ENCODE measurements at places on chromosomes 6 and 20.
A peak's percentile ranks its signal among the peaks of the same experiment; 100 is the strongest.

GRCh38 chr20:63239431-63239830, 3.7 kb downstream of the BIRC7 start:
- no peak for DNase-seq

- DNase-seq = no peak
Observed at GRCh38 chr6:48542191-48542590, 431.2 kb upstream of the PTCHD4 start.

GRCh38 chr6:32140420-32141046, 10.4 kb upstream of the FKBPL start:
- DNase-seq = no peak

GRCh38 chr20:41370176-41370575, 3.6 kb upstream of the EMILIN3 start:
- DNase-seq = no peak

- DNase-seq = no peak
Observed at GRCh38 chr6:118186672-118187567, 279.9 kb downstream of the SLC35F1 start.

- no peak for DNase-seq
Observed at GRCh38 chr6:166289207-166290060, 18.8 kb downstream of the PRR18 start.

DNA sequence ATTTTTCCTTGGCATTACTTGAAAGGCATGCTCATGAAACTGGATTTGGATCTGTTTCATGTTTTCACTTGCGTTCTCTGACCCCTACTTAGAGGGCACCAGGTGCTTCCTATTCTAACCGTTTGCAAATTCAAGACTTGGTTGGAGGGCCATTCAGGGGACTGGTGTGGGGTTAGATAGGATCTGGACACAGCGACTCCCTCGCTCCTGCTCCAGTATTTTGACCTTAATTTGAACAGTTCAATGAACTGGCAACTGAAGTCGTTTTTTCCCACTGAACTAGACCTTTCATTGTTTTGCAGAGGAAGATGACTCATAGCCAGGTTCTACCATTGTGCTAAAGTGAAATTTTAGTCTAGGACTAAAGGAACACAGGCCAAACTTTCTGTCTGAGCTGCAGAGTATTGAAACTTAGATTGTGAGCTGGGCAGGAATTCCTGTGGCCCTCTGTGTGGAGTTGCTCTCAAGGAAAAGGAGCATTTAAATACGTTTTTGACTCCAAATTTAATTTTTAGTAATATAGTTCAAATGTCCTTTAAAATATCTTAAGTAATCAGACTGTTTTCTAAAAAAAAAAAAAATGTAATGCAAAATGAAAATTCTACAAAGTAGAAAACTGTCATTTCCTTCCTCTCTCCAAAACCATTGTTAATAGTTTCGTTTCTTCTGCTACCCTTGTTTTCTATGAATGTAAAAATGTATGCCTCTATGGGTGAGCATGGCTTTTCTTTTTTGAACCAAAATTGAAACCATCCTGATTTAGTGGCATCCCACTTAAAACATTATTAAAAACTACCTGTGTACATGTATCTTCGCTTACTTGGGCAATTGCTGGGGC, 64.8 kb downstream of the UTRN start:
- no peak for DNase-seq

GRCh38 chr20:46512943-46513844, at the start of gene ZNF334:
Gene ZNF334, minus strand, starts transcription at chr20:46513559. Its CDS starts 1,457 bp downstream, at chr20:46512102.
- no peak for DNase-seq

DNA sequence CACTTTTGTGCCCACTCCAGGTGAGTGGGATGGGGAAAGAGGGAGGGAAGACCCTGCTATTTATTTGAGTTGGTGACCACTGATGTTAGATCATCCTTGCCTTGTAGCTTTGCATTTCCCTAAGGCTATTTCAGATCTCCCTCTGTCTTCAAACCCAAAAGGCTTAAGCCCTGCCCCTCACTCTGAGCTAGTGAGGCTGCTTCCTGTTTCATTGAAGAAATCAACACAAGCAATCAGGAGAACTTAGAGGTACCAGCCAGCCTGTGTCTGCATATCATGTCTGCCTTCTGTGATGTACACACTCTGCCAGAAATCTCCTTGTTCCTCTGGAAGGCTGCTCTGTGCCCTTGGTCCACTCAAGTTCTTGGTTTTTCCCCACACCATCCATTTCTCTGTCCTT, 135.3 kb downstream of the ARID1B start:
- no peak for DNase-seq

DNA sequence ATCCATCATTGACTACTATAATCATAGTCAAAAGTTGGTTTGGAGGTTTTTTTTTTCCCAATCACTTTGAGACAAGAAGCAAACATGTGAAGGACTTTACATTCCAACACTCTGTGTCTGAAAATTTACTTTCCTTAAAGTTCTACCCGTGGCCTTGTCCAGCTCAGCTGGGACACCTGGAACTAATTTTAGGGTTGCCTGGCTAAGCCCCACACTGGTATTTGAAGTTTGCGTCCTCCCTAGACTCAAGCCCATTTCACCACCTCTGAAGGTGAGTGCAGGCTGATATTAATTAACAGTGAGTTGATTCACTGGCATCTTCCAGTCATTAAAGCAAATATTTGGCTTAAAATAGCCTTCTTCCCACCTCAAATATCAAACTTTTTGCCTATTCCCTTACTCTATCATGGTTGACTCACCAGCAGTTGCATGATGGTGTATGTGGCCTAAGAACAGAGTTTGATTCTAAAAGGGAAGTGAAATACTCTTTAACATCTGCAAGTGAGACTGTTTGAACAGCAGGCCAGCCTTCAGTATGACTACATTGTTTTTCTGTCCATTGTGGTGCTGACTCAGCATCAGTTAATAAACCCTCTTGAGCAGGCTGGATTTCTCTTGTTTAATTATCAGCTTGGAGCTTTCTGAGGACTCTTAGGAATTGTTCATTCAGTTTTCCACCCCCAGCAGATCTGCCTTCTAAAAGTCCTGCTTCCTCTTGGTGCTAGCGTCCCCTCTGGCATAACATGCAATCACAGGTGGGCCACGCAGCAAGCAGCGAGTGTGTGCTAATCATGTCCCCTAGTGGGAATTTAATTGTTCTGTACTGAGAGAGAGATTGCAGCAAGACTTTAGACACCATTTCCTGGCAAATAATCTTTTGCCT, 1.8 kb upstream of the PRDM1 start:
- DNase-seq = no peak

- DNase-seq = no peak
Observed at GRCh38 chr6:15434263-15434662, 188.4 kb downstream of the JARID2 start.

DNA sequence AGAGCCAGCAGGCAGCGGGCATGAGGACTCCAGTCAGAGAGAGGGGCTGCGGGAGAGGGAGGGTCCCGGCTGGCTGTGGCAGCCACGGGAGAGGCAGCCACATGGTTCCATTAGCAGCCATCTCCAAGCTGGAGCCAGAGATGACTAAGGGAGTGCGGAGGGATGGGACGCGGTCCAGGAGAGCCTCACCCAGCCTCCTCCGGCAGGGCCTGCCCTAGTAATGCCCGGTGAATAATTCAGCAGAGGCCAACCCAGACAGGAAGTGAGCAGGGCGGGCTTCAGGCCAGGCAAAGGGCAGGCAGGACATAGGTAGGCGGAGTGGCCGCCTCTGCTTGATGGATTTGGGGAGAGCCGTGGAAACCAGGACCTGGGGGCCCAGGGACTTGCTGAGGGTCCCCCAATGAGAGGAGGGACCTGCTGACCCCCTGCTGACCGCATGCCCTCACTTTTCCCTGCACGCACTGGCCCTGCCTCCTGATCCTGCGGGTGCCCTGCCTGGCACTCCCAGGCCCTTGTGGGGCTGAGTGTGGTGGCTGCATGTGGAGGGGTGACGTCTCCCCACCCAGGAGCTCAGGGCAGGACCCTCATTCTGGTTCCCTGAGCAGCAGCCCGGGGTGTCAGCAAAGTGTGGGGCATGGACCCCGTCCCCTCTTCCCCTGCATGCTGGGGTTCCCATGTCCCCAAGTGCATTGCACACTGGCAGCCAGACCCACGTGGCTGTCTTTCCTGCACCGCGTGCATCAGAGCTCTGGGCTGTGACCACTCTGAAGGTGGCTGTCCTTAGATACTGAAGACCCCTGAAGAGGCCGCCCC, 51.8 kb upstream of the SLCO4A1 start:
- DNase-seq = no peak

- DNase-seq = no peak
Observed at GRCh38 chr6:14277405-14277930, 159.9 kb downstream of the CD83 start.

- no peak for DNase-seq
Observed at GRCh38 chr6:160750276-160750689, 48.2 kb downstream of the PLG start.

GRCh38 chr6:70601014-70601413, 34.3 kb downstream of the SDHAF4 start:
- DNase-seq = no peak

- no peak for DNase-seq
Observed at GRCh38 chr6:83978997-83979396, 54.6 kb upstream of the MRAP2 start.

DNA sequence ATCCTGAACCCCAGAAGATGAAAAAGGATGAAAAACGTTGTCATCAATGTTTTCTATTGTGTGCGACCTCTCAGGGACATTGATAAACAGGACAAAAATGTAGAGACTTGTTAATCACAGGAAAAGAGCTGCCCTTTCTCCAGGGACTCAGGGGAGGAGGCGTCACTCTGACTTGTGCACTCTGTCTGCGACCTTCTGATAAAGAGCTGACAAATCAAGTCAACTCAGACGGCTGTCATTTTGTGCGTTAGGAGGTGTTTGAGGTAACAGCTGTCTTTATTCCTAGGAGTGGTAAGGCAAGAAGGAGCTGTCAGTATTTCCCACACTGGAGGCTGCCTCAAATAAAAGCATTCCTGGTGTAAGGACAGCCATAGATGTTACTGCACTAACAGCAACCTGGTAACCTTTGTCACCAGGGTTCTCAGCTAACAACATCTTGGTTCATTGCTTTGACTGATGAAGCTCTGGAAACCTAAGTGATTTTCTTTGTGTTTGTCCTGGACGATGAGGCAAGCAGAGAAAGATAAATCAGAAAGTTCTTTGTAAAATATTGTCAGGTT, 38.6 kb upstream of the NXT1 start:
- no peak for DNase-seq

DNA sequence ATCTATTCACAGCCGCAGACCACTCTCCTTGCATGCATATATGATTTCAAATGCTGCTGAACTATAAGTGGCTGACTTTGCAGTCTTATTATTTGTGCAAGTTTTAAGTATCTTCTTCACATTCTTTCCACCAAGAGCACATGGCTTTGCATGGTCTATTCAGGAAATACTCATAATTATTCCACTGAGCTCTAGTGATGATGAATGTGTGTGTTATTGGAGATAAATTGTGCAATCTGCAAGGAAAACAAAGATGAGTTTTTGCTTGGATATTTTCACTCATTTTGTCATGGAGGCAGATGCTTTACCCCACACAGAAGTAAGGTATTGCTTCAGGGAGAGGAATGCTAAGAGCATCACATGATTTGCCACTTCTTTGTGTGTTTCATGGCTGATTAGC, 764.6 kb downstream of the TBC1D32 start:
- DNase-seq = no peak

DNA sequence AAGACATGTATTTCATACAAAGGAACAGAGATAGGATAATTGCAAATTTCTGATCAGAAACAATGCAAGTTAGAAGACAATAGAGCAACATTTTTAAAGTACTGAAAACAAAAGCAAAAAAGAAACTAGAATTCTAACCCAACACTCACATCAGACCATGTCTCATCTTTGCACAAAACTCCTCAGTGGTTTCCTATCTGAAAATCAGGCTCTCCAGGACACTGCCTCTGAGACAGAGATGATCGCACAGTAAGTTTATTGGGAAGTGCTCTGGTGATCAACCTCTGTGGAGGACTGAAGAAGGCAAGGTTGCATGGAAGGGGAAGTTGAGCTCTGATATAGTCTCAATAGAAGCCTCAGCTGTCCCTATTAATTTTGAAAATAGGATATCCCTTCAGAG, 2.3 kb upstream of the TTBK1 start:
- DNase-seq = no peak

DNA sequence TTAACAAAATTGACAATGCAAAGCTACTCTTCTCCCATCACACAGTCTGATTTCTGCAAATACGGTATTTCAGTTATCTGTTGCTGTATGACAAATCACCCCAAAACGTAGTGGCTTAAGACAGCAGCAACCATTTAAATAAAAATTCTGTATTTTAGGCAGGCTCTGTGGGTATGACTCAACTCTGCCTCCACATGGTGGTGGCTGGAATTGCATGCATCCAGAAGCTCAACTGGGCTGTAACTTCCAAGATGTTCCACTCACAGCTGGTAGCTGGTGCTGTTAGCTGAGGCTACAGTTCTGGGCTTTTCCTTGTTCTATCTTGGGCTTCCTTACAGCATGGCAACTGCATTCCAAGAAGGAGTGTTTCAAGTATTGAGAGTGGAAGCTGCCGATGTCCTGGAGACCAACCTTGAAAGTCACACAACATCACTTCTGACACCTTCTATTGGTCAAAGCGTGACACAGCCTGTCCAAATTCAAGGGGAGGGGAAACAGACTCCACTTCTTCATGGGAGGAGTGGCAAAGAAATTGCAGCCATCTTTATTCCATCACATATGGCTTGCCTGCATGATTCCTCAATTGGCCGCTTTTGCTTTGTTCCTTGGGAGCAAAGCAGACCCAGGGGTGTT, 39.7 kb upstream of the TULP1 start:
- peak; percentile 57 for DNase-seq

- DNase-seq = no peak
Observed at GRCh38 chr6:152240436-152240835, 396.7 kb downstream of the SYNE1 start.

DNA sequence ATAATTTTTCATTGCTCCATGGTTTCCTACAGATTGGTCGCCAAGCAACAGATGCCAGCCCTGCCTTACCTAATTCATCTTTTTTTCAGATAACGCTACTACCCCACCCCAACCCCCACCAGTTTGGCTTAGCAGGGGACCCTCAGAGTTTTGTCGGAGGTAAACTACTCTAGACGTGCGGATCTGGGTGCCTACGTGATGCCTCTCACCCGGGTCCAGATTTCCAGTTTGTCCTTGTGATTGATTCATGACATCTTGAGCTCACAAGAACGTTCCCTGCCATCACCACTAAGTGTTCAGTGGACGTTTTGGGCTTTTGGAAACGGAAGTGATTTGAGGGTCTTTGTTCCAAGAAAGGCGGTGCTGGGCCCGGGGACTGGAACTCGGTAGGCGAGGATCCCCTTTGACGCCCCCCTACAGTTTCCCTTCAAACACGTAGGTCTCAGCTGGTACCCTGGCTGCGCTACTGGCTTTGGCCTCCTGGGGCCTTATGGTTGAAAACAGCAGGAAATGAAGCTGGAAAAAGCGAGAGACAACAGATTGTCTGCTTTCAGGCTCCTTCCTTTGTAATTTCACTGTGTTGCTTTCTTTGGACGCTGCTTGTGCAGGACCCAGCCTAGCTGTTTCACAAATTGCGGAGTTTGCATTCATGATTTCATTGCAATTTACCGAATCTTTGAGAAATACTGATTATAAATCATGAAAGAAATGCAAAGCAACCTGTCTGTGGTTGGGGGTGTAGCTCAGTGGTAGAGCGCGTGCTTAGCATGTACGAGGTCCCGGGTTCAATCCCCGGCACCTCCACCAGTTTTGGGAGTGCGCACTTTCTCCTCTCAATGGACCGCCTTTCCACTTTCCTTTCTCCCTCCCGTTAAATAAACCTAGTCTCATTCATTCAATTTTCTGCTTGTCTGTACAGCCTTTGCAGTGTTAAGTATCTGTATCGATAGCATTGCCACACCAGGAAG, 81.0 kb downstream of the GPX5 start:
- DNase-seq = no peak

- no peak for DNase-seq
Observed at GRCh38 chr20:7975851-7976414, 35.7 kb upstream of the HAO1 start.

Measured in activated naive CD4-positive, alpha-beta T cell (primary cell).